Right ventricle myocardium superior (tissue), 1 donor: ENCODE measurements at places on chromosomes 5 and 9.

DNA sequence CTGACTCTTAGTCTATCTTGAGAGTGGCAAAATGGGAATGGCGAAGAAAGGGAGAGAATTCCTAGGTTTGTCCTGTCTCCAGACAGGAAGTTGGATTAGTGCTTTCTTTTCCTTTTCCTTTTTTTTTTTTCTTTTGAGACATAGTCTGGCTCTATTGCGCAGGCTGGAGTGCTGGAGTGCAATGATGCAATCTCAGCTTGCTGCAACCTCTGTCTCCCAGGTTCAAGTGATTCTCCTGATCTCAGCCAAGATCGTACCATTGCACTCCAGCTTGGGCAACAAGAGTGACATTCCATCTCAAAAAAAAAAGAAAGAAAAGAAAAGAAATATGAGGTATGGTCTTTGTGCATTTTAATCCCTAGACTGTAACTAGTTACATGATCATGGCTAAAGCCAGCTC lies 12.6 kb upstream of the KIF27 start:
- DNase-seq, result no peak

- DNase-seq, result no peak
Measured at GRCh38 chr5:100838048-100838473, 65.0 kb downstream of the ST8SIA4 start.

DNA sequence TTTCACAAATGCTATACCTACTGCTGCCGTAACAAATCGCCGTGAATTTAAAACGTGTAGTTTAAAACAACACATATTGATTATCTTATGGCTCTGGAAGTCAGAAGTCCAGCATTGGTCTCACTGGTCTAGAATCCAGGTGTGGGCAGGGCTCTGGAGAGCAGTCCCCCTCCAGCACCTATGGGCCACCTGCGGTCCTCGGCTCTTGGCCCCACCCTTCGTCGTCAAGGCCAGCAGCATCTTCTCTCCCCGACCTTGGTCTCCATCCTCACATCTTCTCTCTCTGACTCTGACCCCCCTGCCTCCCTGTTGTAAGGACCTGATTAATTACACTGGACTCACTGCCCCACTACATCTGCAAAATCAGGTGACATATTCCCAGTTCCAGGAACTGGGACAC lies 106.4 kb upstream of the COL5A1 start:
- peak; percentile 17 for DNase-seq

- DNase-seq, result no peak
Measured at GRCh38 chr5:79716839-79717238, 27.2 kb downstream of the CMYA5 start.

DNA sequence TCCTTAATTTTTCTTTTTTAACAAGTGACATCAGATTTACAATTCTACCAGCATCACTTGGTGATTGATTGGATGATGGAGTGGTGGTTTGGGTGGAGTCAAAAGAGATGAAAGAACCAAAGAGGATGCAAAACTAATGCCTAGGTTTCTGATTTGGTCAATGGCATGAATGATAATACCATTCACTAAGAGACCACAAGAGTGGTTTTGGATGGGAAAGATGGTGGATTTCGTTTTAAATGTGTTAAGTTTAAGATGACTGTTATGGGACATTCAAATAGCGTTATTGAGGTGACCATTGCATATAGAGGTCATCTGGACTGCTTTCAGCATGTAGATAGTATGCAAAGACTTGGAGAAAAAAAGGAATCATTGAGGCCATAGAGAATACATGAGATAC lies 3.6 kb downstream of the SMC5 start:
- no peak for DNase-seq

GRCh38 chr9:20838218-20838617 lies 154.2 kb downstream of the FOCAD start:
- DNase-seq, result no peak

- no peak for DNase-seq
Measured at GRCh38 chr5:13536933-13537332, 407.6 kb downstream of the DNAH5 start.

DNA sequence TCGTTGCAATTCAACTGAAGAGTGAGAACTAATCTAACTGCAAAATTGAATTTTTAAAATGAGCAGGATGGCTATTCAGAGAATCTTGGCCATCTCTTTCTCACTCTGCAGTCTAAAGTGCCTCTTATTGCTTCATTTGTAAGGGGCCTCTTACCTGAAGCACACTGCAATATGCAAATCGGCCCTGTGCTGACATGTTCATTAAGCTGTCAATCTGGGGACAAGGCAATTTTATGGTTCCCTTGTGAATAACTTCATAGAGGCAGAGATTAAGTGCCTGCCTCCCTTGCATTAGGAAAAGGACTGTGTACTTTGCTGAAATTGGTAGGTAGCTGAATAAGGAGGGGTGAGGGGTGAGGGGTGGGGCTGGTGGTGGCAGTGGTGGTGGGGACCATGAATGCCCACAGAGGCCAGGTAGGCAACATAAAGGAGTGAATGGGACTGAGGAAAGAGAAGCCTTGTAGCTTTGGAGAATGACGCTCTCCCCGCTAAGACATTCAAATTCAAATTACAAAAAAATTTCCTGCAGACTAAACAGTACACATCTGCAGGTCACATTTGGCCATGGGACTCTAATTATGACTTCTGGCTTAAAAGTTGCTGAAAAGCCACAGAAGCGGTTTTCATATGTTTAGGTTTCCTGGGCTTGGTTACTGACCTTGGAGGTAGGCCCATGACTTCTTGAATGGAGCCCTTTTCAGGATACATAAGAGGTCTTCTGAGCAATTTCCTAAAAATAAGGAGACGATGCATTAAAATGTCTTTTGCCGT lies 25.0 kb downstream of the TNFSF8 start:
- no peak for DNase-seq

DNA sequence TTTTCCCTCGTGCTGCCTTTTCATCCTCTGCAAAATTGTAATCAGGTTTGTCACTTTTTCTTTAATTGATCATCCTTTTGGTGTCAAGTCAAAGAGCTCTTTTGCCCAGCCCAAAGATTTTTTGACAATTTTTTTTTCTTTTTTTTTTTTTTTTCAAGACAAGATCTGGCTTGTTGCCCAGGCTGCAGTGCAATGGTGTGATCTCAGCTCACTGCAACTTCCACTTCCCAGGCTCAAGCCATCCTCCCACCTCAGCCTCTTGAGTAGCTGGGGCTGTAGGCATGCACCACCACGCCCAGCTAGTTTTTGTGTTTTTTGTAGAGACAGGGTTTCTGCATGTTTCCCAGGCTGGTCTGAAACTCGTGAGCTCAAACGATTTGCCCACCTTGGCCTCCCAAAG lies 36.7 kb downstream of the CDK7 start:
- DNase-seq, result no peak

DNA sequence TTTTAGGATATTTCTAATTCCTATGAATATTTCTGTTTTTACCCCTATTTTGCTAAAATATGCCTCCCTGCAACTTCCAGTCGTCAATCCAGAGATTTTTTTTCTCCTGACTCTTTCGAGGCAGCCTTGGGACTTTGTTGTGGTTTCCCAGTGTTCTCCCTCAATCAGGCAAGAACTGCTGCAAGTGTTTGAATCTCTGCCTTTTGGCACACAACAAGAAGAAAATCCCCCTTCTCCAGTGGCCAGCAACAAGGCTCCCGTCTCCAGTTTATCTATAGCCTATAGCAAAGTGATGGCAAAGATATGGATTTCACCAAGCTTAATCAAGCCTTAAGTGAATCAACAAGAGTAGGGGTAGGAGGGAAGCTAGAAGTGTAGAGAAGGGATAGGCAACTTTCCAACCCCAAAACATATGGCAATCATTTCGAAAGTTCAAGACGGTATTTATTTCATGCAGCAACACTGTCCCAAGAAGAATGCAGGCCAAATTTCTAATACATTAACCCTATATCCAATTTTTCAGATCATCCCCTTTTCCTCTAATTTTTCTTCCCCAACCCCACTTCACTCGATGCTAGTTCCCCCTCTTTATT lies 37.7 kb upstream of the PAPPA start:
- DNase-seq, result no peak

- no peak for DNase-seq
Measured at GRCh38 chr5:150298701-150299451, 3.8 kb downstream of the ARSI start.

DNA sequence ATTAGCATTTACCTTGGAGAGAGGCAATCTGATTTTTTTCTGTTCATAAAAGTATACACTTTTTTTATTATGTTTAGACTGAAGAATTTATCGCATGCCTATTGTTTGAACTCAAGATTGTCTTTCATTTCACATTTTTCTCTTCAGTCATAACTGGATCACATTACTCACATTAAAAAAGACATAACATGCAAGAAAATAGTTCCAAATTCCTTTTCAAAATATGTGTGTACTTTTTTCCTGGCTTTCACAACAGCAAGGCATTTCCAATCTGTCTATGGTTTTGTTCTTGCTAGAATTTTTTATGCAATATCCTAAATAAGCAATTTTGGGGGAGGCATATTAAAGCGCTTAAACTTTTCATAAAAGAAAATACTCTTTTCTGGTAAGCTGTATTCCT lies 21.2 kb downstream of the FTMT start:
- DNase-seq, result no peak

- no peak for DNase-seq
Measured at GRCh38 chr5:137190031-137190430, 309.1 kb downstream of the SPOCK1 start.

DNA sequence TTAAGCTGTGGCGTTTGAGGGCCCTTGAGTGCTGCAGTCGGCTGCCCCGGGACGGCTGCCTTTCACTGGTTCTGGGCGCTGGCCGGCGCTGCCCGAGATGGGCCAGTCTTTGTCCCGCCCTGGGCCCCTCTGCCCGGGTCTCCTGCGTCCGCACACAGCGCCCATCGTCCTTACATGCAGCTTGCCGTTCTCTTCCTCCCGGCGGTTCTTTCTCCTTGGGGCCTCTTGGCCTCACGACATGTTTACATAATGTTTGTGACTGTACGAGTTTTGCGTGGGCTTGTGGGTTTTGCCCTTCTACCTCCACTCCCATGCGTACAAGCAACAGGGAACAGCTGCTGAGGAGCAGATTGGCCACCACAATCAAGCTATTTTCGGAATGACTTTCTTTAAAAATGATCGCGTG lies 618 bp downstream of the TNPO1 start:
- peak; percentile 72 for DNase-seq

GRCh38 chr5:72378639-72379289 lies 58.6 kb downstream of the PTCD2 start:
- DNase-seq, result peak; percentile 44

DNA sequence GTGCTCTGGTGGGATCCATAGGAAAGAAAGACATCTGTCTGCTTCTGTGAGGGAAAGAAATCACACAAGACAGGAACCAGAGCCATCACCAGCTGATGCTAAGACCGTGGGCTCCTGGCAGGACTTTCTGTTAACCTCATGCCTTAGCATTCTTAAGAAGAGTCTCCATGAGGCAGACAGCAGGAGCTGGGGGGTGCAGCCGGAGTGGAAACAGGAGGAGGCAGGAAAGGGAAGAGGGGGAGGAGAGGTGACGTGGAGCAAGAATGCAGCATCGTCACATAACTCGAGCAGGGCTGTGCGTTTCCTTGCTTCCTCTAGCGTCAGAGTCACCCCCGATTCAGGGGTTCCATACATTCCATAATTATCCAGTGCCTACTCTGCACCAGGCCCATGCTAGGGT lies 53.6 kb downstream of the ERGIC1 start:
- no peak for DNase-seq

DNA sequence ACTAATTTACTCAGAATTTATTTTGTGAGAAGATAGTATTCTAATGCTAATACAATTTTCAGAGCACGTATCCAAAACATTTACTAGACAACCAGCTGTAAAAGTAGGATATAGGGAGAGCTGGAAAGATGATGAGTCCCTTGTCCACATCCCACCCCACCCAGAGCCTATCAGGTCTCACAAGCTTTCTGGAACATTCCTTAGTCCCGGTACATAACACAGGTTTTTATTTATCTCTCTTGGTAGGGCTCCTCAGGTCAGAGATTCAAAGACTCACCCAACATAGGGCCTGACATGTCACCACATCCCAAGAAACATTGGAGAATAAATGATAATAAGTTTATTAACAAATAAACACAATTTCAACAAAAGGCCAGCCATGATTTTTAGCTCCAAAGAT lies 13.8 kb upstream of the RAD23B start:
- DNase-seq, result no peak

DNA sequence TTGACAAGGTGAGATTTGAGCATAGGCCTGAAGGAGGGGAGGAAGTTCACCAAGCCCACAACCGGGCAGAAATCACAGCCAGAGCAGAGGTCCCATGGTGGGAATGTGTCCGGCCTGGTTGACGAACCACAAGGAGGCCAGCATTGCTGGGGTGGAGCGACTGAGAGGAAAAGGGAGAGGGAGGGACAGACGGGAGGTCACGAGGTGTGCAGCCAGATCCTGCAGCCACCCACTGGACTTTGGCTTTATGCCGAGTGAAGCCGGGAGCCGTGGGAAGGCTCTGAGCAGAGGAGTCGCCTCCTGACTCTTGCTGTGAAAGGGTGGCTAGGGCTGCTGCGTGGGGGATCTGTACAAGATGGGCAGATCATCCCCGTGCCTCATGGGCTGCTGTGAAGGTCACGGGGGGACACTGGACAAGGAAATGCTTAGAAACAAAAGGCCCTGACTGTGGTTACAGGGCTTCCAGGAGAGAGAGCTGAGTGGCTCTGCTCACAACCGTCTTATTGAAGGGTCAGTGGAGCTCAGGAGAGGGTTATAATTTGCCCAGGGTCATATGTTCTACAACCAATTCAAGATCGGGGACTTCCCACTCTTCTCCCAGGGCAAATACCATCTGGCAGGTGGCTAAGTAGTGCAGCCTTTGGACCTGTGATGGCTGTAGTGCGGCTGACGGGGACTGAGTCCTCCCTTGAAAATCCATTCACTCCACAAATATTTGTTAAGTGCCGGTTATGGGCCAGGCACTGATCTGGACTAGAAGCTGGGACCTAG lies 15.6 kb upstream of the CD74 start:
- DNase-seq, result peak; percentile 76

- peak; percentile 60 for DNase-seq
Measured at GRCh38 chr5:75052192-75053053, at the start of gene GCNT4. Gene GCNT4, minus strand, starts transcription at chr5:75052558. Its CDS starts 22,521 bp downstream, at chr5:75030037.

DNA sequence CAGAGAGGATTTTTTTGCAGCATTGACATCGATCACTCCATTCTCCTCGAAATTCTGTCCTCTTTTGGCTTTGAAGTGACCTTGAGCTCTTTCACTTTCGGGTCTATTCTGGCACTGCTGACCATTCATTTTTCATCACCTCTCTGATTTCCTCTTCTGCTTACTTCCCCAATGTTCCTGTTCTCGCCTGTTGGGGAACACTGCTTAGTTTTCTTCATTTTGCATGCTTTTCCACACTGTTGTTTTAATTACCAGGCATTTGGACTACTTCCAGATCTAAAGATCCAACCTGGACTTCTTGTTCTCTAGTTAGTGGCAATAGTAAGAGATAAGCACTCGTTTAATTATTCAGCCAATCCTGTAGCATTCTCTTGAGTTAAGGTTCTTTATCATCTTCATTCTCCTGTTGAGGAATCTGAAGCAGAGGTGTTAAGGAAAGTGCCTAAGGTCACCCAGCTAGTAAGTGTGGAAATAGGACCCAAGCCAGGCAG lies 53.4 kb downstream of the MAN2A1 start:
- no peak for DNase-seq

DNA sequence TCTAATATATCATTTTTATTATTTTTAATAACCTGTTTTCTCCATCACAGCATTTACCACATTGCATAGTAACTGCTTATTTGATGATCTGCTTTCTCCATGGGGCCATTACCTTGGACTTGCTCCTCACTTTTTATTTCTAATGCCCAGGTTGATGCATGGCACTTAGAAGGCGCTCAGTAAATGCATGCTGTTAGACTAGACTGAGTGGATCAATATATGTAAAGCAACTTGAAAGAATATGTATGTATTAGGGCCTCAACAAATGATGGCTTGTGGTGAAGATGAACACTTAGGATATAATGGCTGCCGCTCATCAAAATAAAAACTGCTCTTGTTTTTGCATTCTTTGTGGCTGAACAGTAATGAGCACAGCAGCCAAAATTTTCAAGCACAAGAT lies 5.8 kb downstream of the DAPK1 start:
- DNase-seq, result no peak
